Posterior cingulate gyrus (tissue), 11 donors: ENCODE measurements at places on chromosomes 1 and 21.
A peak's percentile ranks its signal among the peaks of the same experiment; 100 is the strongest.

DNA sequence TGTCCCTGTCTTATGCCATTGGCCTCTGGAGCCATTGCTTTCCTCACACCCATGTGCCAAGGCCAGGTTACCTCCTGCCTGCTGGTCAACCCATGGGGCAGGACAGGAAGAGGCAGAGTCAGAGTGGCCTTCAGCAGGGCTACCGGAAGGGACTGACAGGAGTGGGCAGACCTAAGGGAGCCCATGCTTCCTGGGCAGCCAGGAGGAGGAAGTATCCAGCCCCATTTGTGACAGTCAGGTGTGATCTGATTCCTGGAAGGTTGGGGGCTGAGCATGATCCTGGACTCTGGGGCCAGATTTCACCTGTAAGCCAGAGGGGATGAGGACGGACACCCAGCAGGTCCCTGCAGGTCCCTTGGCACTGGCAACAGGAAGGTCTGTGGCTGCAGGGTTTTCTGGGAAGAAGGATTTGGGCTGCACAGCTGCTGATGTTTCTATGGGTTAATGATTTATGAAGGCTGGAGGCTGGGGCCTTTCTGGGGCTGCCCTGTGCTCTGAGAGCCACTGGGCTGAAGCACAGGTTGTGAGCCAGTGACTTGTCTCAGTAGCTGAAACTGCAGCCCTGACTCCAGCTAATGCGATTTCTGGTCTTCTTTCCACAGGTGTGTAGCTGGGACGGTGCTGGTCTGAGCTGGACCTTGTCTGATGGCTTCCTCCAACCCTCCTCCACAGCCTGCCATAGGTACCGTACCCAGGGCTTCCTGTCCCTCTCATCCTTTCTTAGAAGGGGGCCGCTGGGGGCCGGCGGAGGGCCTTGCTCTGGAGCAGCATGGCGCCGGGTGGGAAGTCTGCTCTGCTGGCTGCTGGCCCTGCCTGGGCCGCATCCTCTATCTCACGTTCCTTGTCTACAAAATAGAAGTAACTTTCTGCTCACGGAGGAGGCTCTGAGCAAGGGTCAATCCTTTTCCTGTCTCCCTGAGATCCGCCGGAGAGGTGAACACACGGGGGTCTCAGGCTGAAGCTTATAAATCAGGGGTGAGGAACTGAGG, 40.7 kb downstream of the ARHGEF10L start:
- DNase-seq: no peak

DNA sequence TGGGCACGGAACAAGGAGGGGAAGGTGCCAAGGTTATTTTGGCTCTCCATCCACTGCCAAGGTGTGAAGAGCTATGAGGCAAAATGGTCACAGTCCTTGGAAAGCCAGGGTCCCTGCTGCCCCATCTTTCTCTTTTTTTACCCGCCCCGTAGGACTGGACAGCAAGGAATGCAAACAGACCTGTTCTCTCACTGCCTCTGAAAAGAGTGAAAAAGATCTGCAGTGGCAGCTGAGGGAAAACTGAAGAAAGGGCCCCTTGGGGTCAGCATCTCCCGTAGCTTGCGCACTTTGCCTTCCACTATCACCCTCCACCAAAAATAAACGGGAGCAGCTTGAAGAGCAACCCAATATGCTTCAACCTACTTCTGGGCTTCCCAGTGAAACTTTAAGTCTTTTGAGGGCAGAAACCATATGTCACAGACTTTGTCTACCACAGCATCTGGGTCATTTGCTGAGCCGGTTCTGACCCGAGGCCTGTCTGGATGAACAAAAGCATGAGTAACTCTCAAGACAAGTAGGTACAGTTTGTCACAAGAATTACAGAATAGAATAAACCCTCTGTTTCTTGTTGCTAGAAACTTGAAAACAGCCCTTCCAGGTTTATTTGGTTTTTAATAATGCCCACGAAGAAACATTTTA, 9.4 kb upstream of the KIF14 start:
- DNase-seq: no peak

- peak; percentile 84 for DNase-seq
Measured at GRCh38 chr1:201893431-201893830, 4.7 kb downstream of the SHISA4 start.

DNA sequence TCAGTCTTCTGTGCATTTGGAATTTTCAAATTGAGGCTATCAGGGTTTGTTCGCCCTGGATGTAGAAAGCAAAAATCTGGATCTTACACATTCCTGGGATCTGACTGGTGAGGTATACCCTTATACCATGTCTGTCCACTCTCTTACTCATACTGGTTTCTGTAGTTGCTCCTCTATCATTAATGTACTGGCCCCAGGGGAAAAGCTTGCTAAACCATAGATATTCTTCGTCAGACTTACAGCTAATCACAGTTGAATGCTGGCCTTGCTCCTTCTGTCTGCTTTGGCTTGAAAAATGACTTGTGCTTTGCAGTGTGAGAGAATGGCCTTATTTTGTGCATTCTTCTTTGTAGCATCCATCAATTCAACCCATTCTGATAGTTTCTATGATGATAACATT, 30.5 kb downstream of the TBCE start:
- no peak for DNase-seq

DNA sequence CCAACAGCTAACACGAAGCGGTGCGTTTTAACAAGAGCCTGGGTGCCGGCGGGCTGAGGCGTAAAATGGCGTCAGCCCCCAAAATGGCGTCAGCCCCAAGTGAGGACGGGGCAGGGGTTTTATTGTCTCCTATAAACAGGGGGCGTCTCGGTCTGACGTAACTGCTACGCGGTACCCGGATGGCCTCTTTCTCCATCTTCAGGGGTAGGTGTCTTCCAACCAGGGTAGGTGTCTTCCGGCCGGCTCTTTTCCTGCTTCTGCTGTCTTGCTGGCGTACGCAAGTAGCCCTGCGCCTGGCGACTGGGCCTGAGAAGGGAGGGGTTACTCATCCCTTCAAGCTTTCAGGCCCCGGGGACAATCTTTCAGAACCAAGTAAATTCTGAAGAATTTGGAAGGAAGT, 45.3 kb downstream of the LGR6 start:
- no peak for DNase-seq

DNA sequence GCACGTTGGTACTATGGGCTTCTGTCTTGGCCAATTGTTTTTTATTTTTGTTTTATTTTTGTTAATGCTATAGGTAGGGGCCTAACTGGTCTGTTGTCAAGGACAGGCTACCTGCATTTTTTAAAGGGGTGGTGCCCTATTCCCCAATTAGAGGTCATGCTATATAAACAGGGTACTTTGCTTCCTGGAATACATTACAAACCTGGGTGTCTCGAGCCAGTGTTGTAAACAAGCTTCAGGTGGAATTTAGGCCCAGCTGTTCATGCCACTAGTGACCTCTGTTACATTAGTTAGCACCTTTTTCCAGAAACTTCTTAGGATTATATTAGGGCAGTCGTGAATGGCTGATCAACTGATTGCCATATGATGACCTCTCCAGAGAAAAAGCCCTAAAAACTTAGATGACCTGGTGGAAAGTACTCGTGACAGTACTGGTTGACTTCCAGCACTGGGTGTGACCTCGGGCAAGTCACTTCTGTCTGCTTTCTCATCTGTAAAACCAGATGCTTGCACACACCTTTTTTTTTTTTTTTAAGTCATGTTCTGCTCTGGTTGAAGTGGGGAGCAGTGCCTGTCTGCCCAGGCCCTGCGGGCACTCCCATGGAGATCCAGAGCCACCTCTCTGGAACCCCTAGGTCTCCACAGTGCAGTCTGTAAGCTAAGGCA, 46.5 kb downstream of the ELK4 start:
- DNase-seq: no peak

- no peak for DNase-seq
Measured at GRCh38 chr1:244089561-244089960, 38.5 kb downstream of the ZBTB18 start.

GRCh38 chr1:61253059-61253735, 170.8 kb downstream of the NFIA start:
- no peak for DNase-seq

DNA sequence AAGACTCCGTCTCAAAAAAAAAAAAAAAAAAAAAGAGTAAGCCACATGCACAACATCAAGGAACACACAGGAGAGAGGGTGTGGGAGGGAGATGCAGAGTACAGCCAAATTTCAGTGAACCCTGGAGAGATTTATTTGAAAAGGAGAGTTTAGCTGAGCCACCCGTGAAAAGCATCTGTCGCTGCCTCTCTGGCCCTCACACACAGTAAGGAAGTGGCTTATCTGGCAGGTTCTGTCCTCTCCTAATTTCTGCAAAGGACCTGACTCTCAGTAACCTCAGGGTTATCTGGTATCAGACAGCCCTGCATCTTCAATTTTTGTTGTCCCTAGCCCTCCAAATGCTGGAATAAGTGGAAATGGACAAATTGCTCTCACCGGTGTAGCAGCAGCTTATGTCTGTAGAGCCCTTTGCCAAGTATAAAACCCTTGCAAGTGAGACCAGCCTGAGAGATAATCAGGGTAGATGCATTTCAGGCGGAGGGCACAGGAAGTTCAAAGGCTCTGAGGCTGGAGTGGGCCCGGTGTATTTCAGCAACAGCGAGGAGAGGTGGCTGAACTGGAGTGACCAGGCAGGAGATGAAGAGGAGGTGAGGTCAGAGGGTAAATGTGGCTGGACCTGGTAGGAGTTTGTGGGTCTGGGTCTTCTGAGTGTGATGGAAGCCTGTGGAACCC, 16.7 kb upstream of the IL10RB start:
- no peak for DNase-seq

- no peak for DNase-seq
Measured at GRCh38 chr1:52209429-52209828, 67.5 kb downstream of the ZFYVE9 start.

DNA sequence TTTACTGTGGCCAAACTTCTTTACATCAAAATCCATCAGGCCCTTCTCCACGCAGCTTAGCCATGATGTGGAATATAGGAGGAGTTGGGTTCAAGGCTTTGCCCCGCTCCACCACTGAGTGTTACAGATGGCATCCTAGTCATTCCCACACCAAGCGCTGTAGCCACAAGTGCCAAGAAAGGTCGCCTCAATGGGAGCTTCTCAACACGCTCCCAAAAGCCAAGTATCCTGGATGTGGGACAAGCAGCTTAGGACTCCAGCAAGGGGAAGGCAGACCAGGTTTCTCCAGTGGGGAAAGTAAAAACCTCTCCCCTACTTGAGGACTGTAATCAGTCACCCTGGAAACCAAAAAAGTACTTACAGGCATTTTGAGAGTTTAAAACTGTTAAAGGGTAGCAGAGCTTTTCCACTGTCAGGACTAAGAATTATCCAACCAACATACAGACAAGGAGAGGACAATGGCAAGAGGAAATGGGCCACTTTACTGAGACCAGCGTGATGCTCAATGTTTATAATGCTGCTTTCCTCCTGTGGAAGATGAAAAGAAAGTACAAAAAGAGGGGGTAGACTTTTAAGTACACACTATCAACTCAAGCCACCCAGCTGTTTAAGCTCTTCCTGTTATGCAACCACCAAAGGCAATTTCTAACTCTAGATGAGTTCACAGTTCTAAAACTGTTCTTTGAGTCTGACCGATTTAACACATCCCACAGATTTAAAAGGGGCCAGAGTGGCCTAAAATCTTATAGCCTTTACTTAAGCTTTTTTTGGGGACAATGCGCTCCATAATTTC, 120.7 kb upstream of the KRTAP19-8 start:
- no peak for DNase-seq

- DNase-seq: no peak
Measured at GRCh38 chr1:67792103-67792502, 41.2 kb downstream of the GNG12 start.
